ENCODE measurements at places on chromosomes 11 and 22. TPM values are rescaled to one million over a fixed set of nuclear protein-coding genes. Genes with fewer than 3 reads are reported as not detected.

The ANKK1 gene
- 0.44 TPM for total RNA-seq

The RAB3IL1 gene
- total RNA-seq = 14.0 TPM

The UBQLNL gene
- 0.14 TPM for total RNA-seq

The PANX1 gene
- total RNA-seq = 50.1 TPM

The NCAM1 gene
- total RNA-seq = 4.6 TPM

The GGT5 gene
- total RNA-seq = 3.5 TPM

The OR2D2 gene
- total RNA-seq = 1.4 TPM

The SLC22A6 gene
- total RNA-seq = not detected

The PLEKHB1 gene
- not detected for total RNA-seq

The MAP6 gene
- total RNA-seq = 0.57 TPM

The KRTAP5-1 gene
- not detected for total RNA-seq

The LARGE2 gene
- total RNA-seq = not detected

The BIRC3 gene
- 4.4 TPM for total RNA-seq

Measured in placental pericyte (primary cell).